ENCODE measurements at places on chromosomes 2 and 18. TPM values are rescaled to one million over a fixed set of nuclear protein-coding genes. Genes with fewer than 3 reads are reported as not detected.

Gene TFCP2L1
- 0.26 TPM for total RNA-seq

Gene ARHGEF33
- total RNA-seq, result 0.09 TPM

Gene GAD1
- 9.9 TPM for total RNA-seq

Gene OTOS
- not detected for total RNA-seq

Gene IMPA2
- 12.9 TPM for total RNA-seq

Gene CHAC2
- 30.9 TPM for total RNA-seq

Gene HOXD13
- 4.2 TPM for total RNA-seq

Gene LGALSL
- 7.6 TPM for total RNA-seq

Gene NR4A2
- 0.10 TPM for total RNA-seq

Gene ST6GAL2
- not detected for total RNA-seq

- peak; percentile 55 for DNase-seq
Measured at GRCh38 chr2:231104115-231104713, 20.6 kb downstream of the HTR2B start.

GRCh38 chr2:27860111-27860510 lies 30.1 kb downstream of the RBKS start:
- peak; percentile 28 for DNase-seq

DNA sequence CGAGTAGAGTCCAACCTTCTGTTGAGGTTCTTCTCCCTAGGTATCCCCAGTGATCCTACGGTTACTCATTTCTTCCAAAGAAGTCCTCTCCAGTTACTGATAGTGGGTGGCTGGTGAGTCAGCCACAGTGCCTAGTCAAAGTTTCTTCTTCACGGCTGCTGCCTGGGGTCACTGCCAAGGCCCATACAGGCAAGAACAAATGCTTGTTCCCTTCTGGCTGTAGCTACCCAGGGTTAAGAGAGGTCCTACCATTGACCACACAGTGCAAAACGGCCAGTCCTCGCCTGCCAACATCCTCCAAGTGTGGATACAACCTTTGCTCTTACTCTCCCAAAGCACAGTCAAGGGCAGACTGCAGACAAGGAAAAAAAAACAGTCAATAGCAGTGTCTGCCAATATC lies 2.9 kb upstream of the PTPN4 start:
- DNase-seq, result peak; percentile 21

DNA sequence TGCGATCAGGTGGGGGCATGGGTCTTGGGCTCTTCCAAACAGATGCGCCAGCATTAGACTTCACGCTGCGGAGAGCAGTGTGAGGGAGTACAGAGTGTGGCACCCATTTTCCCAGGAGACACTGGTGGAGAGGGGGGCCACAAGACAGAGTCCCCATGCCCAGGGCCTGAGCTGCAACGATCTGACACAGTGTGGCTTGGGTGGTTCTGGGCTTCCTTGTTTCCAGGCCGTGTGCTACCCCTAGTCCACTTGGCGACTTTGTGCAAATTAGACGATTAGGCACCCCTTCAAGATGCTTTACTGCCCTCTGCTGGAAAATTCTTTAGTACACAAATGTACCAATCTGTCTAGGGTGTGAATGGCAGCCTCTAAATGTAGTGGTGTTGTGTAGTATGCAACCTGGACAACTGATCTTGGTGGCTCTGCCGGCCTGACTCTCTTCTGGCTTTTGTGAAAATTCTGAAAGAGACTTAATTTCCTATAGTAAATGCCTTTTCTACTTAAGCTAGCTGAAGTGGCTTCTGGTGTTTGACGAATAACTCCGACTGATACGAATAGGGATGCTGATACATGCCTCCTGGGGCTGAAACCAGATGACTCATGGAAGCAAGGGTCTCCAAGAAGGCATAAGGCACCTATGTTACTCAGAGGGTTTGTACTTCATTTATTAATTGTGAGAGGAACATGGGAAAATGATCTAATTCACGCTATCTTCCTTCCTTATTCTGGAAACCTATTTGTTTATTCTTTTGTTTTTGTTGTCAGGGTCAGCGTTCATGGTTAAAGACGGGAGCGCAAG lies 92.3 kb upstream of the SMAD2 start:
- DNase-seq, result peak; percentile 70

DNA sequence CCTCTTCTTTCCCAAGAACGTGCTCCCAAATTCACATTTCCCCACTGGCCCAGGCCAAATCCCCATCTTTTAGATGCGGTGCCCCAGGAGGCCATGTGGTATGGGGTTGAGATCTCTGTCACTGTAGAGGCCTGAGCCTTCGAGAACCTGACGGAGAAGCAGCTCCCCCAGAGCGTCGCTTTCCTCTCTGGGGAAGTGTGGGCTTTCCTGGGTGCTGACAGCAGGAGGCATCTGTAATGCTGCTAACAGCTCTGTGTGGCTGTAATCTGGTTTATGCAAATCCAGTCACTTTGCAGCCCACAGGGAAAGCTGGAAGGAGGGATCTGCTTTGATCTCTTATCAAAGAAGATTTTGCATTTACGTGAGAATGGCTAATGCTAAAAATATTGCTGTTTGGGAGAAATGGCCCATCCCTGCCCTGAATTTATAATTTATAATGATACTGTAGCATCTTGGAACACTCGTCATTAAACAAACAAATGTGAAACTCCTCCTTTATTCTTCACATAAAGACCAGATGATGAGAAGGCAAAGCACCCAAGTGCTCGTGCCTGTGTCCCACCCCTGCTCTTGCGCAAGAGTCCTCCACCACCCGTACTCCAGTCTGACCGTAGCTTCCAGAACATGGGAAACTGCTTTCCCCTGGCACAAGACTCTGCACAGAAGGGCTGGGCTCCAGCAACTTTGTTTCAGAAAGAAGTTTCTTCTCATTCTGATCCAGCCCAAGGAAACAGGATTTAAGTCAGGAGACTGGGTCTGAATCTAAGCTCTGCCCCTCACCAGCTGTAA lies 109.9 kb upstream of the EPC2 start:
- no peak for DNase-seq

- no peak for DNase-seq
Measured at GRCh38 chr2:148586522-148587128, 57.9 kb upstream of the EPC2 start.

- peak; percentile 4 for DNase-seq
Measured at GRCh38 chr18:53567929-53568574, 656.4 kb downstream of the MBD2 start.

DNA sequence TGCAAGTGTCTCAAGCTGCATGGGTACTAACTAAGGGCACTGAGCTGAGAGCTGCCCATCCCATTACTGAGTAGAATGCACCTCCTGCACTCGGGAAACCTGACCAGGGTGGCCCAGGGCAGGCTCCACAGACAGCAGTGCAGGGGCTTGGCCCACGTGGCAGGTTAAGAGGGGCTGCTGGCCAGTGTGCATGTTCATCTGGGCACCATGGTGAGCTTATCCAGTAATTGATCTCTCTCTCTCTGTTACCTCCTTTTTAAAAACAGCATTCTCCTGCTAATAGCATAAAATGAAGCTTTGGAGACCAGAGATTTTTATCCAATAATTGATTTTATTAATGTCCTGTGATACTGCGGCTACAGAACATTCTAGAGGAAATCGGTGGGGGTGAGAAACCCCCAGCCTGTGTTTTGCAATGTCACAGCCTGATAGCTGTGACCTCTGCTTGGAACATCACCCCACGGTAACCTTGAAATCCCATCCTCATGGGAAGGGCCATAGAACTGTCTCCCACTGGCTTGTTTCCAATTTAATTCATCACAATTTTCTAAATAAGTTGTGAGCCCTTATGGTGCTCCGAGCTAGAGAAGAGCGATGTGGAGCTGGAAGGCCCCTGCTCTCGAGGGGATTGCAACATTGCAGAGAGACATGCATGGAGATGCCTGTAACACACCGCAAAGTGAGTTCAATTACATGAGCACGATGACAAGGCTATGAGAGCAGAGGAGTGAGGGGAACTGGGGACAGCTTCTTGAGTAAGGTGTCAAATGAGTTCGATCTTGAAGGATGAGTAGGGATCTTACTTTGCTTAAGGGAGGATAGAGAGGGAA lies 143.8 kb downstream of the GALNT14 start:
- no peak for DNase-seq

- DNase-seq, result no peak
Measured at GRCh38 chr2:24471662-24472061, 19.4 kb upstream of the NCOA1 start.

GRCh38 chr2:38092196-38092902 lies 16.4 kb upstream of the CYP1B1 start:
- peak; percentile 67 for DNase-seq

DNA sequence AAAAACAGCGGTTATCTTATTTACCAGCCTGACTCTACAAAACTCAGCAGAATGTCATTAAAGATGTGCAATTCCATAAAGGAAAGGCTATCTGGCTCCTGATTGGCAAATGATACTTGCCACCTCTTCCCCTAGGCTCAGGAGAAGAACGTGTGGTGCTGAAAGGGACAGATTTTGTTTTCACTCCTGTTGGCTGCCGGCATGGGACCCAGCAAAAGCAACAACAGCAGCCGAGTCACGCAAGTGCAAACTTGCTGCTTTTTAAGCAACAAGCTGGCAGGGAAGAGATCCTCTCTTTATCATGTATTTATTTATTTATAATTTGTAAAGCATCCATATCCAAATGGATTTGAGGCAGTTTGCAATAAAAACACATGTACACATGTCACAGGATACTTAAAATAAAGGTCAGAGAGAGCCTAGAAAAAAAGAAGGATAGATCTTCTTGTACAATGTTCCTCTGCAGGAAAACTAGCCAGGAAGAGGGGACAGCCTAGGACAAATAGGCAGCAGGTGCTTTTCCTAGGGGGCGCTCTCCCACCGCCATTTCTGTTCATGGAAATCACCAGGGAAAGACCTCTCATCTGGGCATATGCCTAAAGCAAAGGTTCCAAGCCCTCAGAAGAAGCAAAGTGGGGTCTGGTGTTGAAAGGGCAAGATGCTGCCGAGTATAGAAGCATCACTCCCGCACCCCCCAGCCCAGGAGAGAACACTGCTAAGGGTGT lies 799.3 kb downstream of the BCL11A start:
- DNase-seq, result no peak

DNA sequence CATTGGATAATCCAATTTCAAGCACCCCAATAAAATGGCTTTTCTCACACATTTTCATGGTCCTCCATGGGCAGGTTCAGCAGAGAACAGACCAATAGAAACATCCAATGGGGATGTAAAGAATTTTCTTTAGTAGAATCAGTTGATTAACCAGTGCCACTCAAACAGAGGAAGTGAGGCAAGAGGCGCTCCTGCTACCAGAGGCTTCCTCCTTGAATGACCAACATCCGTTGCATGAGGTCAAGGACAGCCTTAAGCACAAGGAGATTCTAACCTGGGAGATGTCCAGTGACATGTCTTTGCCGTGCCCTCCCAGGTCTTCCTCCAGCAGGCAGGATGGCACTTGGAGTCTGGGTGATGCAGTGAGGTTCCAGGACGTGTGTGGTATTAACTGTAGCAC lies 146.6 kb downstream of the PIEZO2 start:
- no peak for DNase-seq

GRCh38 chr2:238811293-238811692 lies 36.6 kb upstream of the TWIST2 start:
- DNase-seq, result no peak

DNA sequence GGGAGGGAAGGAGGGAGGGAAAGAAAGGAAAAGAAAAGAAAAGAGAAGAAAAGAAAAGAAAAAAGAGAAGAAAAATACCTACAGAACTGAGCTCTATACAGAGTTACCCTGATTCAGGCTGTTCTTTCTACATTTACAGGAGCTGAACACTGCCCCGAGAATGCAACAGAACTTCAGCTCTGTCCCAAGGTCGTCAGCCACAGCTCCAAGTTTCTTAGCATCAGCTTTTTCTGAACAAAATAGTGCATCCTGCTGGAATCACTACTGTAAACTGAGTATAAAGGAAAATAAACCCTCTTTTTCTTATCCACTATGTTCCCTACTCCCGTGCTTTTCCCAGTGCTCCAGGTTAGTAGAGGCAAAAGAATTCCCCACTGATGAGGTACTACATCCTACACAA lies 4.7 kb upstream of the PPP4R1 start:
- DNase-seq, result no peak

- DNase-seq, result peak; percentile 83
Measured at GRCh38 chr2:233976690-233977294, 59.6 kb downstream of the TRPM8 start.

DNA sequence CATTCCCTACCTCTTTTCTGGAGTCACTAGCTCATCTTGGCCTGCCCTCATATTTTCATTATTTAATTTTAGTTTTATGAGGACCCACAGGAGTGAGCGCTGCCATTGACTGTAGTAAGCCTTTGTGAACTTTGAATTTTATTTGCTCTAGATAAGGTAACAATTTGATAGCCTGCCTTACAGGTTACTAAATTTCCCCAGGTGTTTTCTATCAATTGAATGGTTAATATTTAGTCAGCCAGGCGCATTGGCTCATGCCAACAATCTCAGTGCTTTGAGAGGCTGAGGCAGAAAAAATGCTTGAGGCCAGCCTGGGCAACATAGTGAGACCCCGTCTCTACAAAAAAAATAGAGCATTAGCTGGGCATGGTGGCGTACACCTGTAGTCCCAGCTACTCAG lies 50.2 kb downstream of the DAW1 start:
- no peak for DNase-seq

Measured in A172 (cell line).